Stimulated activated CD8-positive, alpha-beta memory T cell treated with anti-CD3 and anti-CD28 coated beads, Interleukin-4, amount 100 ng/mL, for 1 hour (primary cell): ENCODE measurements at places on chromosomes 16 and 17.

- no peak for DNase-seq
These were observed 73.9 kb upstream of the KIFC3 start for GRCh38 chr16:57876210-57876609.

DNA sequence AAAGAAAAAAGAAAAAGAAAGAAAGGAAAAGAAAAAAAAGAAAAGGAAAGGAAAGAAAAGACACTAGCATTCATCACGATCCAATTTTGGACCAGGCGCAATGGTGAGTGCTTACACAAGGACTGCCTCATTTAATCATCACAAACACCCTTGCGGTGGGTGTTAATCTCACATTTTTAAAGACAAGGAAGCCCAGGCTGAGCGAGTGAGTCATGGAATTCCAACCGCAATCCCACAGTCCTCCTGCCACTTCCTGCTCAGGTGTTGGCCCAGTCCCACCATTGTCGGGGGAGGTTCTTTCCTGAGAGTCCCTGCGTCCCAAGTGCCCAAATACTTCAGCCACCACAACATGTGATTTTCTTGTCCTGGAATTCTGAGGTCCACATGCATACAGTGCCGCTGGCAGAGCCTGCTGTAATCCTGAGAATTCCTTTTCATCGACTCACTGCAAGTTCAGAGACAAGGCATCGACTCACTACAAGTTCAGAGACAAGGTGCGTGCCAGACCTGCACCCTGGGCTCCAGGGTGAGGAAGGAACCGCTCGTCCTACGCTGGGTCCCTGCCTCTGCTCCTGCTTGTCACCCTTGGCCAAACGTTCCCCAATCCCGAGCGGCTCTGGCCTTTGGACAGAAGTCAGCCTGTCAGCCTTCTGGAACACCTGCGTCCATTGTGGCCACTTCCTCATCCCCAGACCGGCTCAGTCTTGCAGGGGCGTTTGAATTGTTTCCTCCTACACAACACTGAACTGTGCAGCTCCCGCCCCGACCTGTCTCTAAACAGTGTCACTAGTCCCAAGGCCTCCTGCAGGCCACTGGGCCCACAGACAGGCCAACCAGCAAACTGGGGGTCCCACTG is 5.8 kb downstream of the ZG16B start:
- no peak for DNase-seq

- no peak for DNase-seq
These were observed 56.1 kb downstream of the PCTP start for GRCh38 chr17:55806745-55807495.

DNA sequence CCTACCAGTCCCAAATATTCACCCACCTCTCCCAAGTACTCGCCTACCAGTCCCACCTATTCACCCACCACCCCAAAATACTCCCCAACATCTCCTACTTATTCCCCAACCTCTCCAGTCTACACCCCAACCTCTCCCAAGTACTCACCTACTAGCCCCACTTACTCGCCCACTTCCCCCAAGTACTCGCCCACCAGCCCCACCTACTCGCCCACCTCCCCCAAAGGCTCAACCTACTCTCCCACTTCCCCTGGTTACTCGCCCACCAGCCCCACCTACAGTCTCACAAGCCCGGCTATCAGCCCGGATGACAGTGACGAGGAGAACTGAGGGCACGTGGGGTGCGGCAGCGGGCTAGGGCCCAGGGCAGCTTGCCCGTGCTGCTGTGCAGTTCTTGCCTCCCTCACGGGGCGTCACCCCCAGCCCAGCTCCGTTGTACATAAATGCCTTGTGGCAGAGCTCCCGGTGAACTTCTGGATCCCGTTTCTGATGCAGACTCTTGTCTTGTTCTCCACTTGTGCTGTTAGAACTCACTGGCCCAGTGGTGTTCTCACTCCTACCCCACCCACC is 29.8 kb downstream of the POLR2A start:
- DNase-seq, result no peak

GRCh38 chr17:15169676-15170075 is 95.5 kb downstream of the PMP22 start:
- no peak for DNase-seq

DNA sequence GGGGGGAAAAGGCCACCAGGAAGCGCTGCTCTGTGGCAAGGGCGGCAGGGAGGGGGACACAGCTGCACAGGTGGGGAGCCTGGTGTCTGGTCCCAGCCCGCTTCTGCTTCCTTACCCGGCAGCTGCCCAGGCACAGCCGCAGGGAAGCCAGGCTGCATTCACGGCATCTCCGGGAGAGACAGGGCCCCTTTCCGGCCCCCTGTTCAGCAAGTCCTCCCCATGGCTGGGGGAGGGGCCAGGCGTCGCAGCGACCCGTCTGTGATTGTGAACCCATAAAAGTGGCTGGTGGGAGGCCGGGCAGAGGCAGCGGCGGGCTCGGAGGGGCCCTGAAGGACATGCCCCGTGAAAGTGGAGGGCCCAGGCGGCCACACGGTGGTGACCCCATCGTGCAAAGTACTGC is 28.7 kb downstream of the SOX8 start:
- DNase-seq, result no peak

GRCh38 chr17:43552229-43552837 is 6.2 kb upstream of the ETV4 start:
- no peak for DNase-seq

DNA sequence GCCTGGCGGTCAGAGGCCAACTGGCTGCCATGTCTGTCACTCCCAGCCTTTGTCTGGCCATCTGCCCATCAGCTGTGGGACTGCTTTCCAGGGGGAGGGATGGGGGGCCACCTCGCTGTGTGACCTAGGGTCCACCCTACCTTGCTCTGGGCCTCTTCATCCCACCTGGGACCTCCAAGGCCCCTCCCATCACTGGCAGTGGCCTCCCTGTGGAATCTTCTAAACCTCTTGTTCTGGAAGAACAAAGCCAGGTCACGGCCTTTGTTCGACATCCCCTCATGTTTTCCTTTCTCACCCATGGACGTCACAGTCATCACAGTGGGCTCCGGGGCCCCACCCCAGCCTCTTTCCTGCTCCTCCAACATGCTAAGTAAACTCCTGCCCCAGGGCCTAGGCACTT is 24.0 kb downstream of the SPNS2 start:
- no peak for DNase-seq

DNA sequence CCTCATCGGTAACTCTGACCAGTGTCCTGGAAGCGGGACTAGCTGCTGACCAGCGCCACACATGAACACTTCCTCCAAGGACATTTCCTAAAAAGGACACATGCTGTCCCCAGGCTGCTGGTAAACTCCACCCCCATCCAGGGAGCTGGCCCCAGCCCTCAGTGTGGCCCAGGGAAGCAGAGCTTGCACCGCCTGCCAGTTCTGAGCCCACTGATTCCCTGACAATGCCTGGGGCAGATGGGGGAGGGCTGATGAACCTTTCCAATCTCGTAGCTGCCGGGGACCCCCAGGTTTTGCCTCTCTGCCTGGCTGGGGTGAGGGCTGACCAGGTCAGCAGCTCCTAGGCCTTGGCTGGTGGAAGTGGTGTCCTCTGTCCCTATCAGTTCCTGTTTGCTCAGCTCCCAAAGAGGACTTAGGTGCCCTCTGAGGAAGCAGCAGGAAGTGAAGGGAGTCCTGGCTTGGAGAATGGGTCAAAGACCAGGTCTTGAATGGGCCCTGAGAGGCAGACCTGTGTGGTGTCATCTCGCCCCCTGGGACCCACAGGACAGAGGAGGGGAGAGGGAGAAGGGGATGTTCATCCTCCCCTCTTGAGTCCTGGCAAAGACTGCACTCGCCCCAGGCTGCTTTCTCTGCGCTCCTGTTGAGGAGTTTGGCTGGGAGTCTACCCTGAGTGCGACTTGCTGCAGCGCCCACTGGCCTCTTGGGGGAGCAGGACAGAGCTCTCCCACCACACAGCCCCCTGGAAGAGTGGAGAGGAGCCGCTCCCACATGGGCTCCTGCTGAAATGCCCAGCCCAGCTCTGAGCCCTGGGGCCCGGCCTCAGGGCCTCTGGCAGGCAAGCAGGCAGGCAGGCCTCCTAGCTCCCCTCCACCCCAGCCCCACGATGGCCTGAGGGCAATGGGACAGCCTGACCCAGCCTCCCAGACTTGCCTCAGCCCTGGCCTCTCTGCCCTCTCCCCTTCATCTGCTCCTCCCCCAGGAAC is 16.8 kb downstream of the PDK2 start:
- no peak for DNase-seq

DNA sequence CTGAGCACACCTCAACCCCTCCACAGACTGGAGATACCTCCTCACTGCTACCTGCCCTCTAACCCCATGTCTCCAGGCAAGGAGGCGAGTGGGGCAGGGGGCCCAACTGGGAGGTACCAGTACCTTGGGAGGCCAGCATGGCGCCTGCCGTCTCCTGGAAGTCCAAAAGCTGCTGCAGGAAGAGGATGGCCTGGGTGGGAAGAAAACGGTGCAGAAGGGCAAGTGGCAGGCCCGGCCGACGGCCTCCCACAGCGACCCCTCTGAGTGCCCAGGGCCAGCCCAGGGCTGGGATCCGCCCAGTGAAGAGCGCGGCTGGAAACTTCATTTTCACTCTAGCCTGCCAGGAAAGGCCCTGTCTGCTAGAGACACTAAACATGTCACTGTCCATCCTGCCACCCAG is 8.5 kb downstream of the ZACN start:
- DNase-seq, result no peak

DNA sequence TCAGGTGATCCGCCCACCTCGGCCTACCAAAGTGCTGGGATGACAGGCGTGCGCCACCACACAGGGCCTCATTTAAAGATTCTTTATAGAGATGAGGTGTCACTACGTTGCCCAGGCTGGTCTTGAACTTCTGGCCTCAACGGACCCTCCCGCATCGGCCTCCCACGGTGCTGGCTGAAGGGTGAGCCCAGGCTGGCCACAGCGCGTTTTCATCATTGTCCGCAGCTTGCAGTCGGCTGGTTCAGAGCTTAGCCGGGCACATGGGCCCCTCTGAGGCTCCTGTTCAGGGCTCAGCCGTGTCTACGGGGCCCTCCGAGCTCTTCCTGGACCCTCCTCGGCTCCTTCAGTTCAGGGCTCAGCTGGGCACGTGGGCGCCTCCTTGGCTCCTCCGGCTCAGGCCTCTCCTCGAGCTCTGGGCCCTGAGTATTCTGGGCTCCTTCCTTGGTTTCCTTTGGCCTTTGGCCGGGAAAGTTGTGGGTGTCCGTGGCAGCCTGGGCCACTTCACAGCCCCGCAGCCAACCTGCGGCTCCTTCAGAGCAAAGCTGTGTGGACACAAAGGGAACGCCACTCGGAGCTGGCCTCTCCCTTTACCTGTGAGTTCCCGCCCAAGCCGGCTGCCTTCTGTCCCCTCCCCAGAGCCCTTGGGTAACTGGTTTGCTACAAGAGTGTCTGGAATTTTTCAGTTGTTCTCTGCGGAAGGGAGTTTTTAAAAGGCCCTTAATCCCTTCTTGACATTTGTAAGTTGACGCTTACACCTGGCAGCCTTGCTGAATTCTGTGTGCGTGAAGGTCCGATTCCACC is 1.2 kb upstream of the MSLN start:
- no peak for DNase-seq
